ENCODE measurements at places on chromosomes 3 and 15.

DNA sequence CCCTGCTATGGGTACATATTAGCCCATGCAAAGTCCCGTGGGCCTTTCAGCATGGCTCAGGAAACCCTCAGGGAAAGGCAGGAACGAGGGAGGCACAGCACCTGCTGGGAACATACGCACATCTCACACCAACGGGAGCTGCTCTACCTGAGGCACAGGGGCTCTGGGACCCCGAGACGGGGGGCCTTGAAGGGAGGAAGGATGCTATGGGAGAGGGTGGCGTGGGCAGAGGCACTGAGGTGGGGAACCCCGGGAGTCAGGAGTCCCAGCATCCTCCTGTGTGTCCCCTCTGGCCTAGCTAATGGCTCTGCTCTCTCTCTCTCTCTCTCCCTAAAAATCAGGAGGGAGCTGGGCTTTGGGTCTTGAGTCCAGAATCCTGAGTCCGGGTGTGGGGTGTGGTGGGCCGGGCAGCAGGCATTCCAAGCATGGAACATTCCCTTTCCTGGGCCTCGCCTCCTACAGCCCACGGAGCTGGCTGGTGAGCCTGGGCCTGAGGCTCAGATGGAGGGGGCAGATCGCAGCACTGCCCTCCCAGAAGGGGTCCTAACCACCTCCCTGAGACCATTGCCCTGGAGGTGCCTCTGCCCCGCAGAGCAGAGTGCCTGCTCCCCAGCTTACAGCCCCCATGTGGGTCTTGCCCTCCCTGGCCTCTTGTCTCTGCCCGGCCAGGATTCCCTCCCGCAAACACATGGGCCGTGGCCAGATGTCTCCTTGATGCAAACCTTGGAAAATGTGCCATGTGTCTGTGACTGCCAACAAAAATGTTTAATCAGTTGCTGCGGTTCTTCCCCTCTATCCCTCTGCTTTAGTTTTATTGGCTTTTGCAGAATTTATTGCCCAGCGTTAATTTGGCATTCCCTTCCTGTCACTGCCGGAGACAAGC, 101.6 kb downstream of the TMEM266 start:
- no peak for DNase-seq

DNA sequence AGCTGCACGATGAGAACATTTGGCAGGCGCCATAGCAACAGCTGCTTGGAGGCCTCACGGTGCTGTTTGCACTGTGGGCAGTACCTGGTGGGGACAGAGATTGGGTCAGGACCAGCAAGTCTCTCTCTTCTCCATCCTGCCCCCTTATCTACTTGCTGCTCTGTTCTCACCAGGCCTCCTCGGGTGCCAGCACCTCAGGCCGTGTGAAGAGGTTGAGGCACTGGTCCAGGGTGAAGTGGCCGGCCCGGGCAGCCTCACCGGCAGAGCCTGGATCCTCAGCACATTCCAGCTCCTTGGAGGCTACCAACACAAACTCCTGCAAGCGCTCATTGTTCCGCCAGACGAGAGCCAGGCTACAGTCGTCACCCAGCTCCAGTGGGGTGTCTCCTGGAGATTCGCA, 6.2 kb upstream of the QARS1 start:
- DNase-seq, result no peak

GRCh38 chr3:57011022-57011421, 49.4 kb upstream of the SPATA12 start:
- DNase-seq, result no peak

- DNase-seq, result no peak
These were observed 85.9 kb upstream of the ABHD2 start for GRCh38 chr15:89002281-89002761.

DNA sequence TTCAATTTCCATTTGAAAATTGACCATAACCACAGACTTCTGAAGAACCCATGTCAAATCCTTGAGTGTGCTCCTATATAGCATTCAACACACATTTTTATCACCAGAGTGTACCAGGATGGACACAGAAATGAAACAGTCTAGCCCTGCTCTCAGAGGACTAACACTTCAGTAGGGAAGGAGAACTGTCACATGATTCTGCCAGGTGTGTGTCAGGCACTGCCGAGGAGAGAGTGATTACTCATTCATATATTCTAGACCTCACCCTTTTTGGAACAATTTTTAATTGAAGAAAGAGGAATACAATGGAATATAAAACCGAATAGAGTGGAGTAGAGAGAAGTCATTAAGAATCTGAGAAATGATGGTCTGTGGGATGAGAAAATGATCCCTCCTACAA, 125.8 kb downstream of the ERC2 start:
- no peak for DNase-seq

DNA sequence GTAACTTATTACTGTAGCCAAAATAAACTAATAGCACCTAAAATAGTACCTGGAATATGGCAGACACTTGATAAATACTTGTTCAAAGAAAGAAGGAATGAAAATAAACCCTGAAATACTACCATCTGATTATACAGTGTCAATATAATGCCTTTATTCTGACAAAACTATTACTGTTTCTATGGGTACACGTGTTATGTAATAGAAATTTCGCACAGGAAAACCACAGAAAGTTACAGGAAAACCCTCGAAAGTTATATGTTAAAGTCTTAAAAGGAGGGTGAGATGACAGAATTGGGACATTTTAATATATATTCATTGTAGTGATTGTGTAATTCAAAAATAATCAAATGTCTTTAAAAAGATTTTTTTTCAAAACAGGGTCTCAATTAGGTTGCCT, 28.8 kb downstream of the ETFA start:
- DNase-seq, result no peak

DNA sequence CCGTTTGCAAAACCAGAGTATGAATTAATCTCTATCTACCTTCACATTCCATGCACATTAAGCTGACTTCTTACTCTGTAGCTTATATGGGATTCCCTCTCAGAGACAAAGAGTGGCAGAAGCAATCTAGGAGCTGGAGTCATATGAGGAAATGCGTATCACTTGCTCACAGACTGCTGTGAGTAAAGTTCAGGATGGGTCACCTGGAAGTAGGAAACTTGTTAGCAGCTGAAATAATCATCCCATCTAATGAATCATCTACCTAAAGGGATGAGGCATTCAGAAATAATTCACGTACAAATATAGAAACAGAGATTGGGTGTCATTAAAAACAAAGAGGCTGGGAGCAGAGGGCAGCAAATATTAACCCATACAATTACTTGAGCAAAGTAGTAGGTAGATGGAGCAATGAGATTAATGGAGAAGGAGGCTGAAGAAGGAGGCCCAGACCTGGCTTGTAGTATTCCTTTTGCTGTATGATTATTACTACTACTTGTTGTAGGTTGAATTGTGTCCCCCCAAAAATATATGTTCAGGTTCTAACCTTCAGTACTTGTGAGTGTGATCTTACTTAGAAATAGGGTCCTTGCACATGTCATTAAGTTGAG, 866.3 kb downstream of the ROBO2 start:
- DNase-seq, result no peak

DNA sequence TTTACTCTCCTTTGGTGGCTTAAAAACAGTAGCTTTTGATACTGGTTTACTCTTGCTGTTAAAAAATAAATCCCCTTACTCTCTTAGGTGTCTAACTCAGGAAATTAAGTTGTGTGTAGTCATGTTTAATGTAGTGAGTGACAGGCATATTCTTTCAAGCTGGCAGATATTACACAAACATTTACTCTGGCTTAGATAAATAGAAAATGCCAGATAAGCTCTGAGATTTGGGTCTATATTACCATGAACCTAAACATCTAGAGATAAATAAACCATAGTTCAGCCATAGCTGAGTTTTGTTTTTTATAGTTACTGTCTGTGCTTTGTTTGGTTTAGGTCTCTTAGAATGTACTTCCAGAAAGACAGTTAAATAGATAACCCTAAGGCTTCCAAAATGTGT, 2.4 kb downstream of the SEMA6D start:
- no peak for DNase-seq

GRCh38 chr15:32864051-32864450, 146.2 kb downstream of the GREM1 start:
- DNase-seq, result no peak

- DNase-seq, result no peak
These were observed 144.0 kb upstream of the TLE3 start for GRCh38 chr15:70241561-70242320.

DNA sequence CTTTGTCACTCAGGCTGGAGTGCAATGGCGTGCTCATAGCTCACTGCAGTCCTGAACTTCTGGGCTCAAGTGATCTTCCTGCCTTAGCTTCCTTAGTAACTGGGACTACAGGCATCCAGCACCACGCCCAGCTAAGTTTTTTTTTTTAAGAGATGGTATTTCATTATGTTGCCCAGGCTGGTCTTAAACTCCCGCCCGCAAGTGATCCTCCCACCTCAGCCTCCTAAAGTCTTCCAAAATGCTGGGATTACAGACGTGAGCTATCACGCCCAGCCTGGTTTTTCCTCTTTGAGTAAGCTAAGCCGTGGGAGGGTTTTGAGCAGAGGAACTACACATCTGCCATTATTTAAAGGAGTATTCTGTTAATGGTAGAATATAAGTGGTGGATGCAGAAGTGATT, 7.4 kb upstream of the LRRFIP2 start:
- DNase-seq, result no peak

DNA sequence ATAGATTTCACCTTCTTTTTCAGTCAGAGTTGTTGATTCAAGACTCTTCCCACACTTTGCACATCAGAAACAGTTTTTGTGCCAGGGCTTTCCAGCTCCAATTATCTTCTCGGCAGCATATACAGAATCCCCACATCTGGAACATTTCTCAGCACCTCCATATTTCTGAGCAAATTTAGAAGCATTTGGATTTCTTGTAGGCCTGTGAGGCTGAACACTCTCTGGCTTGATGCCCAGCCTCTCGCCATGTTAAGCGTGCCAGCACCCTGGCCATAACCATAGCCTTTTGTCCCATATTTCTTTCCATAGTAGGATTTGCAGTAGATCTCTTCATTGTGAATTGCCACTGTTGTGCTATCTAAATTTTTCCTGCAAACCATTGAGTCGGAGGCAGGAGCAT, 28.3 kb downstream of the CD80 start:
- no peak for DNase-seq

DNA sequence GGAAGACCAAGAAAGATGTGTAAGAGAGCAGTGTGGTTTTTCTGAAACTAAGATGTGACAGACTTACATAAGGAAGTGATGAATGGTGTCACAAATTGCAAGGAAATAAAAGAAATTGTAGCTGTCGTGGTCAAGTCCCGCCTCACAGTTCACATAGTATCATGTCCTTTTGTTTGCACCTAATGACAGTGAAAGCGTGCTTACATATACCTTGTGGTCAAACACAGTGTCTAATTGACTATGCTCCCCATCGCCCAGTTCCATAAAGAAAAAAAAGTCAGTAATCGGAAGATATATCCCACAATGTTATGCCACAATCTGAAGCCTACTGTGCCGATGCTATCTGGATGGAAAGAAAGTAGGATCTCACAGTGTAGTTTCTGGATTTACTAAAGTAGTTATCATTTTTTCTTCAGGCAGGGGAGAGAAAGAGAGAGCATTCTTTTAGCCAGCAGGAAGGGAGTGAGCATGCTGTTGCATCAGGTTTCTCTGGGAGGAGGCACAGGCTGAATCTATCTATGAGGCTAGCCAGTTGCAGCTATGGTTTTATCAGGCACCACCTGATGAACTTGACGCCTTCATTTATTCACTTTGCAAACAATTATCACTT, 9.8 kb upstream of the PLSCR1 start:
- DNase-seq, result no peak

DNA sequence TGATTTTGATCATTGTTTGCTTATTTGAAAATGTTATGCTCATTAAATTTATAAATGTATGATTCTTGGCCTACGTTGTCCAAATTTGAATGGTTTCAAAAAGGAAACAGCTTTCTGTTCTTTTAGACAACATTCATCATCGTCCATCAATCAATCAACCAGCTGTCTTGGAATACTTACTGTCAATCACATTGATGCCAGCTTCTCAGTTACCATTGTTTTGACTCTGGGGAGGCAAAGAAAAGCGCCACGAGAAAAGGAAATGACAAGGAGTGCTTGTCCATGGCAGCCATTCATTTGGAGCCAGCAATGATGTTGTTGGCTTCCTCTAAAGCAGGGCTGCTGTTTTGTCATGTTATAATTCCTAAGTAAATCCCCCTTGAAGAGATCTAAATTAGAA, 62.2 kb upstream of the TP63 start:
- DNase-seq, result no peak

Data from stimulated activated CD8-positive, alpha-beta memory T cell treated with anti-CD3 and anti-CD28 coated beads, Interleukin-4, amount 100 ng/mL, for 4 hours (primary cell).